ENCODE measurements at places on chromosomes 6 and 20. TPM values are rescaled to one million over a fixed set of nuclear protein-coding genes. Genes with fewer than 3 reads are reported as not detected.

The MAS1 gene
- total RNA-seq: not detected

The MDC1 gene
- 13.1 TPM for total RNA-seq

The MAN1A1 gene
- total RNA-seq: 22.4 TPM

The MAPK13 gene
- total RNA-seq: 0.70 TPM

The PSMB8 gene
- 19.6 TPM for total RNA-seq

The SLC32A1 gene
- not detected for total RNA-seq

The GSTA2 gene
- total RNA-seq: not detected

DNA sequence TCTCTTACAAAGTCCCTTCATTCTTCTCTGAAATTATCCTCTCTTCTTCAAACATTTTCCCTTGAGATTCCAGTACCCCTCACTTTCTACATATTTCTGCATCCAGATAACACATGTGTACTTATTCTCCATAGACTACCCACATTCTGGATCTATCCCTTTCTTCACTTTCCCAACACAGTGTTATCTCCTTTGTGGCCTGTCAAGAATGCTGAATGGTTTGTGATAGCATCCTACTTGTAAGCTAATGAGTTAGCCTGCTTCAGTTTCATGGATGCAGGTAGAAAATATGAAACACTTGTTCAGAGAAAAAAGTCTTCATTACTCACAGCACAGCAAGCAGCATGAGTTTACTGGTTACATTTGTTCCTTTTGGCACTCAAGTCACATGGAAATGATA is 245.4 kb downstream of the HTR1B start:
- no peak for DNase-seq

- DNase-seq: no peak
Measured at GRCh38 chr6:3804964-3805363, 44.2 kb upstream of the FAM50B start.

DNA sequence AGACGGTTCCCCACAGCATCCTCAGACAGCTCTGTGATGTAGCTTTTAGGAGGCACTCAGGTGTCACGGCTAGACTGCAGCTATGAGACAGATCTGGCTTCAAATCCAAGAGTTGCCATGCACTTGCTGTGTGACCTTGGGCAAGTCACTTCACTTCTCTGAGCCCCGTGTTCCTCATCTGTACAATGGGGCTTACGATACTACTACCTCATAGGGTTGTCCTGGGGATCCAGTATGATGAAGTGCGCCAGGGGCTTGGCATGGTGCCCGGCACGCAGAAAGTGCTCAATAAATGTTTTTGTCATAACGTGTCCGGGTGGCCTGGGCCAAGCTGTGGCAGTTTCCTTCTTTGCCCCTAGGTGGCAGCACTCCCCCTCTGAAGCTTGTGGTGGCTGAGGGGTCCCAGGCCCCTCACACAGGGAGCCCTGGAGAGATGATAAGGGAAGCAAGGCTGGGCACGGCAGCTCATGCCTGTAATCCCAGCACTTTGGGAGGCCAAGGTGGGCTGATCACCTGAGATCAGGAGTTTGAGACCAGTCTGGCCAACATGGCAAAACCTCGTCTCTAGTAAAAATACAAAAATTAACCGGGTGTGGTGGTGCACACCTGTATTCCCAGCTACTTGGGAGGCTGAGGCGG is 19.1 kb upstream of the CHMP4B start:
- no peak for DNase-seq

DNA sequence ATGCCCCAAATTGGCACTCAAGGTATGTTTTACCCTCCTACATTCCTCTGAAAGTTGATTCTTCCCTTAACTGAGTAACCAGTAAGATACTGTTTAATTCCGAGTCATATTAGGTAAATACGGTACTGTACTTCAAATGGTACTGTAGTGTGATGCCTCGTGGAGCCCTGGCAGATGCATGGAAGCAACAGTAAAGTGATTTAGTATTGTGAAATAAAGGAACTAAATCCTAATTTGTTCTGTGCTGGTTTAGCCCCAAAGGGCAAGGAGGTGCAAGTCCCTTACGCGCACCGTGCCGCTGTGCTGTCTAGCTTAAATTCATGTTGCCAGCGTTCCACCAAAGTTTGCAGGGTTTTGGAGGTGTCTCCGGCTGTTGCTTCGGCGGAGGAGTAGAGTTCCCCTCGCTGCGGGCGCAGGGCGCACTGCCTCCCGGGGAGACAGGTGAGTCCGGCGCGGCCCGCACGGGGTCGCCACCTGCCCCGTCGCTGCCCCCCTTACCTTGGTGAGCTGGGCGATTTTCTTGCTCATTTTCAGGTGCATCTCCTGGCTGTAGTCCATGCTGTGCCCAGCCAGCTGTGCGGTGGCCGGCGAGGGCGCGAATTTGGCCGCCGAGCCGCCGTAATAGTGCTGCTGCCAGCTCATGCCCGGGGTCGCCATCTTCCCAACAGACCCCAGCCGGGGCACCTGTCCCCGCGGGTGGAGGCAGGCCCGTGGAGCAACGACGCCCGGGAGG is 655 bp downstream of the FAM184A start:
- DNase-seq: peak; percentile 76

- no peak for DNase-seq
Measured at GRCh38 chr20:14889496-14890255, 552.3 kb upstream of the FLRT3 start.

DNA sequence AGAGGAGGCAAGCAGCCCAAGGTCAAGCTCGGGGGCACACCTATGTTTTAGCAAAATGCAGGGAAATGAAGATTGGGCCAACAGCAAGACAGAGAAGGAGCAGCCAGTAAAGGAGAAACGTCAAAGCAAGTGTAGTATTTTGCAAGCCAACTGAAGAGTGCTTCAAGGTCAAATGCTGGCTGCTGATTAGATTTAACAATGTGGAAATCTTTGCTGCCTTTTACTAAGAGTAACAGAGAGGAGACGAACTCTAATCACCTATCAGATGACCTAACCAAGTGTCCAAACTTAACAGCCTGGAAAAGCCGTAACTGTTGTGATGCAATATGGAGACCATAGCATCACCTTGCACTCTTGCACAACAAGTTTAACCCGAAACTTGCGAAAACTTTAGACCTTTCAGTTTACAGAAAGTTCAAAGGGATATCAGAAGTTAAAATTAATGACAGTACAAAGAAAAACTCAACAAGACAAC is 30.4 kb downstream of the AKIRIN2 start:
- DNase-seq: no peak

- DNase-seq: no peak
Measured at GRCh38 chr20:24676978-24677370, 207.5 kb downstream of the SYNDIG1 start.

DNA sequence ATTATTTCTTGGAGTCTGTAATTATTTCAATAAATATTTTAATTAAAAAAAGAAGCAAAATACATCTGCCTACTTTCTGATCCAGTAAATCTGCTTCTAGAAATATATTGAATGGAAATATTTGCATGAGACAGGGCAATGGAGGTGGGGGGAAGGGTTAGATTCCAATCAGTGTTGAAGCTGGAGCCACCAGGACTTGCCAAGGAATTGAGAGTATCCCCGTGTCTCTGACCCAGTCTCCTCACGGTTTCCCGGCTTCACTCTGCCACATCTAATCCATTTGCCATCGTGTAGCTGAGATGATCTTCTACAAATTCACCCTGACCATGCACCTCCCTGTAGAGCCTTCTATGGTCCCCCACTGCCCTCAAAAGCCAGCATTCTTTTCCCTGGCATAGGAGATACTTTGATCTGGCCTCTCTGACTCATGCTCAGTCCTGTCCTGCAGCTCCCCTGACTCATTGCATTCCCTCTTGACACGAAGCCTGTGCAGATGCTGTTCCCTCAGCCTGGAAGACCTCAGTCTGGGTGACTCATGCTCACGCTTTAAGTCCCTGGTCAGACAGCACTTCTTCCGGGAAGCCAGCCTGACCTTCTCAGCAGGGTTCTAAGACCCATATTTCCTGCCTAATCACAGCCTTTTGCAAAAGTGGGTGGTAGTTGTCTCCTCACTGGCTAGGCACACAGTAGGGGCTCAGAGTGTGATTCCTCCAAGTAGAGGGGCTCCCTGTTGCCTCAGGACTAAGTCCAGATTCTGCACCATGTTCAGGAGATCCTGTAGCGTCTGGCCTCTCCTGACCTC is 23.0 kb upstream of the FKBP1A start:
- DNase-seq: no peak

- no peak for DNase-seq
Measured at GRCh38 chr6:132060591-132060990, 109.4 kb upstream of the CCN2 start.

GRCh38 chr6:96889146-96889545 is 8.5 kb downstream of the NDUFAF4 start:
- DNase-seq: no peak

GRCh38 chr6:135038335-135038734 is 16.3 kb downstream of the HBS1L start:
- no peak for DNase-seq
